ENCODE measurements at places on chromosomes 1 and 21.

- no peak for DNase-seq
Measured at GRCh38 chr1:235806123-235806522, 60.6 kb downstream of the LYST start.

GRCh38 chr1:151585622-151586021, 26.2 kb upstream of the SNX27 start:
- no peak for DNase-seq

GRCh38 chr1:157403203-157403602, 149.1 kb downstream of the FCRL5 start:
- DNase-seq, result no peak

GRCh38 chr21:29297483-29298347, 1.0 kb upstream of the BACH1 start:
- DNase-seq, result no peak

GRCh38 chr1:201606623-201607022, 67.7 kb downstream of the NAV1 start:
- no peak for DNase-seq

- no peak for DNase-seq
Measured at GRCh38 chr1:98975113-98975512, 29.5 kb downstream of the PLPPR5 start.

DNA sequence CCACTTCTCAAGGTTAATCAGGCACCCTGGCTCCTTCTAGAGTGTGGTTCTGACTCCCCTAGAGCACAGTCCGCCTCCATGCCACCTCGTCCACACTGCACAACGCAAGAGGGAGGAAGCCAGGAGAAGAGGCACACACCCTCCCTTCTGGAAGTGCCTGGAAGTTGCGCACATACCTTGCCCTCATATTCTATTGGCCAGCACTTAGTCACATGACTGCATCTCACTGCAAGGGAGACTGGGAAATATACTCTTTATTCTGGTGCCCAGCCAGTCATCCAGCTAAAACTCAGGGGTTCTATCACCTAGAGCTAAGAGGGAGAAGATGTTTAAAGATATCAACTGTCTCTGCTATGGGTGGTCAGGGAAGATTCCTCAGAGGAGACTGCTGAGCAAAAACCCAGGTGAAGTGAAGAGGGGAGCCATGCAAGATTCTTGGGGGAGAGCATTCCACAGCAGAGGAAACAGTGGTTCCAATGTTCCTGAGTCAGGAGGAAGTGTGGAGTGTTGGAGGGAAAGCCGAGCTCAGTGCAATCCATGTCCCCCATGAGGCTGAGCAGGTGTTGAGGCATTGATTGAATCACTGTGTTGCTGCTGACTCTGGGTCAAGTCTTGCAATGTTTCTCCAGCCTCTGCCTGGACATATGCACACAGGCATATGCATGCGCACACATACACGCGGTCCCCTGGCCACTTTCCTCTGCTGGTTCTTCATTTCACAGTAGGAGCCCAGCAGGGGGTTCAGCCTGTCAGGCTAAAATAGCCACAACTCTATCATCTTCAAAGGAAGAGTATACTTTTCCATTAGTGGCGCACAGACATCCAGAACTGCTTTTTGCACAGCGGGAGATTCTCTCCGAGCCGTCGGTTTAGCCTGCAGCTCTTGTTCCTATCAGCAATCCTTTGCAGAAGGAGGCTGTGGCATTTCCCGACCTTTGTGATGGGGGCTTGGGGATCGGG, 22.3 kb upstream of the KLHDC7A start:
- no peak for DNase-seq

DNA sequence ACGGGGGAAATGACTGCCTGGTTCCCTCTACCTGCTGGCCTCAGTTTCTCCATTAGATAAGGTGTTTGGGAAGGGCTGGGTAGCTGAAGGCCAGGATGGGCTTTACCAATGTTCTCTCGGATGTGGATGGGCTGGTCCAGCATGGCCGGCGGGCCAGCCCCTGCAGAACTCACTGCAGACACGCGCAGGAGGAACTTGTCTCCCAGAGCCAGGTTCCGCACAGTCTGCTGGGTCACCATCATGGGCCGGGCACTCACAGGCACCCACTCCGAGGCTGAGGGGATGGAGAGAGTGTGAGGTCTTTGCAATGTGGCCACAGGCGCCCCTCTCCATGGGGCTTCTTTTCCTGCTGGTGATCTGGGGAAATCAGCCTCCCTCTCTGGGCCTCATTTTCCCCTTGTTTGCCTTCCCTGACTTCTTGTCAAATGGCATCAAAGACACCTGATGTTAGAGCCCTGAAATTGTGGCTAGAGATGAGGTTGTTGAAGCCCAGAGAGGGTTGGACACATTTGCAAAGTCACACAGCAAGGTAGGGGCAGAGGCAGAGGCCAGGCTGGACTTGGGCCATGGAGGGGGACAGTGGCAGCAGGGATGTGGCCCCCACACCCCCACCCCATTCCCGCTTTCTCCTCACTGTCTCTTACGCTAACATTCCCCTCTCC, 1.2 kb downstream of the MYBPH start:
- DNase-seq, result no peak

DNA sequence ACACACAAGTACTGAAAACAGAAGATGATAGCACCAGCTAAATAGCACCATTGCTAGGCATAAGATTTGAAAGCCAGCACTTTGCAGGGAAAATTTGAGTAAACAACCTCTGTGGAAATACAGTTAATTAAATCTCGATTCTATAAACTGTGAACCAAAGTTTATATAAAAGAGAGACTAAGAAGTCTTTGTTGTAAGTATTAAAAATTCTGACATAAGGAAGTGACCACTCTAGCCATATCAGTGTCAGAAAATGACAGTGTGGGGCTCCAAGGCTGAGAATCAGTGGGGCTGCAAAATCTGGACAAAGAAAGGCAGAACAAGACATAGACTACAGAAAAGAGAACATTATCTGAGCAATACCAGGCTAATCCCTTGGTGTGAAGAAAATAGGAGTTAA, 292.2 kb downstream of the ST6GALNAC3 start:
- no peak for DNase-seq

DNA sequence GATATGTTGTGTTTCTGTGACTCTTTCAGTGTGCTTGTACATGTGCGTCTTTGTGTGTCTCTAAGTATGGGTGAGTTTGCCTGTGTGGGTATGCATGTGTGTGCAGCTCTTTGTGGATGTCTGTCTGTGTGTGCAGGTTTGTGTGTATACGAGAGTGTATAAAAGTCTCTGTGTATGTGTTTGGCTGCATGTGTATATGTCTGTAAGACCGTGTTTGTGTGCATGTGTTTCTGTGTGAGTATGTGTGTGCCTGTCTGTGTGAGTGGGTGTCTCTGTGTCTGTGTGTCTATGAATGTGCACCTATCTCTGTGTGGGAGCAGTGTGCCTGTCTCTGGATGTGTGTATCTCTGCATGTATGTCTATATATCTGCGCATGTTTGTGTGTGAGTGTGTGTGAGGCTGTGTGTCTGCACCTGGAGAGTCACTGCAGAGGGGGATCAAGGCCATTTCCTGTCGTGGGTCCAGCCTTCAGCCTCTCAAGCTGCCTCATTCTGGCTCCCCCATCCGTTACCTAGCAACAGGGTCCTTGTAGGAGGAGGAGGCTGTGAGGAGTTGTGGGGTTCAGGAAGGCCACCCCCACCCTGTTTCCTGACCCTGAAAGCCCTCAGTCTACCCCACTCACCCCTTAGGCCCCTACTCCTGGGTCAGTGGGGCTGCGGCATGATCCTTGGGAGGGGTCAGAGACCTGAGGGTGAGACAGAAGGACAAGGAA, 10.4 kb downstream of the FGR start:
- no peak for DNase-seq

DNA sequence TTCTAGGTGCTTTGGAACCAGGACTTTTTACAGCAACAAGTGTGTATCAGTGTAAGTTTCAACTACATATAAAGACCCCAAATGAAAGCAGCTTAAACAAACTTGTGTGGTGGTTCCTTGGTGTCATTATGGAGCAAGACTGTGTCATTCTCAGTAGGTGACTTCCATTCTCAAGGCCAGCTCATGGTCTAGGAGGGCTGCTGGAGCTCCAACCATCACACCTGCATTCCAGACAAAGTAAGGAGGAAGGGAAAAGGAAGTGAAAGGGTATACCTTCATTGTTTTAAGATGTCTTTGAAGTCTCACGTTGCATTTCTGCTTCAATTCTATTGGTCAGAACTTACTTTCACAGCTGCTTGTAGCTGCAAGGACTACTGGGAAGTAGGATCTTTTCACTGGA, 188.6 kb downstream of the C1orf94 start:
- no peak for DNase-seq

- no peak for DNase-seq
Measured at GRCh38 chr1:201026836-201027235, 3.3 kb upstream of the KIF21B start.

DNA sequence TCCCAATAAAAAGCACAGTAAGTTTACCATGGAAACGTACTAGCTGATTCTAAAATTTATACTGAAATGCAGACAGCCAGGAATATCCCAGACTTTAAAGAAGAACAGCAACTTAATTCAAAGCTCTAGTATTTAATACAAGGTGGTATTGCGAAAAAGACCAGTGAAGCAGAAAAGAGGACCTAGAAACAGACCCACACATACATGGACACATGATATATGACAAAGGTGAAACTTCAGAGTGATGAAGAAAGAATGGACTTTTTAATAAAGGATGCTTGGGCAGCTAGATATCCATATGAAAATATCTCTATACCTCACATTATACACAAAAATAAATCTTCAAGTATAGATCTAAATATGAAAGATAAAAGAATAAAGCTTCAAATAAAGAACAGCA, 62.6 kb downstream of the COP1 start:
- no peak for DNase-seq

DNA sequence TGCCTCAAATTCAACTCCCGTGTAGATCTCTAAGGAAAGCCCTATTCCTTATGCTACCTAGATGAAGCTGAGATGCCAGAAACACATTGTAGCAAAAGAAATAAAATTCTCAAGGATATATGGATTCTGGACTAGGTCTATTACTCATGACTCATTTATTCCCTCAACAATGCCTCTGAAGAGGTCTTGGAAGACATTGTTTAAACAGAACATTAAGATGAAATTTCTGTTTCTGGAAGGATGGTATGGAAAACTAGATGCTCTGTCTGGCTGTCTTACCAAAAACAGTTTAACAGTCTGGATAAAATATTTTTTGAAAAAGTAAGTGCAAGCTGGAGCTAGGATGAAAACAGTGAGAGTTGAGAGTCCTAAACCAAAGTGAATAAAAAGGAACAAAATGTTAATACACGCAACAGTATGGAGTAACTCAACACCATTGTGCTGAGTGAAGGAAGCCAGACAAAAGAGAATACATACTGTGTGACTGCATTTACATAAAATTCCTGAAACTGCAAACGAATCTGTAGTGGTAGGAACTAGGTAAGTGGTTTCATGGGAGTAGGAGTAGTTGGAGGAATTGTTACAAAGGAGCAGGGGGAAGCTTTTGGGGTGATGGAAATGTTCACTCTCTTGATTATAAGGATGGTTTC, 59.3 kb upstream of the GNG12 start:
- DNase-seq, result no peak

- DNase-seq, result no peak
Measured at GRCh38 chr1:239997515-239998311, 94.0 kb upstream of the FMN2 start.

GRCh38 chr1:246577720-246578106, 11.5 kb downstream of the CNST start:
- no peak for DNase-seq

- peak; percentile 70 for DNase-seq
Measured at GRCh38 chr1:151594143-151594625, 17.7 kb upstream of the SNX27 start.

DNA sequence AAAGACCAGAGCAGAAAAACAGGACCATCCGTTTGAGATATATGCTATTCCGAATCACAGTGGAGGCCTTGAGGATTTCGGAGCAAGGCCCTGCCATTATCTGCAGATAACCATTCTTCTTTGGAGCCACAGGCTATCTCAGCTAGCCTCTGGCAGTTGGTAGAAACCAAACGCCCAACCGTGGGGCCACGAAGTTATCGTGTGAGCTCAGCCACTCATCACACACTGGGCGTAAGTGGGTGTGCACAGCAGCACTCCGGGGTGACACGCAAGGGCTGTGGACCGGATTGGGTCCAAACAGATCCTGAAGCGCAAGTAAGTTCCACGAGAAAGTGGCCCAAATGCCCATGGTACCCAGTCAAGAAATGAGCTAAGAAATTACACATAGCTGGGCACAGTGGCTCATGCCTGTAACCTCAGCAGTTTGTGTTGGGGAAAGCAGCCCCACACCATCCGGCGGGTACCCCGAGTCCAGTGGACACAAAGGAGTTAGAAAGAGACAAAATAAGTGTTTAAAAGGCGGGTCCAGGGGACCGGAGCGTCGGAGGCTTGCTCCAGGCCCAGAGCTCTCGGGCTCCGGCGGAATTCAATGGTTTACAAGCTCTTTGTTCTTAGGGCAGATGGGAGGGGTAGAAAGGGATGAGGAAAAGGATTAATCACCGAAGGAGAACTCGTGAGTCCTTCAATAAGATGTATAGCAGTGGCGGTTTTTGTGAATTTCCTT, 130.6 kb downstream of the LIPI start:
- no peak for DNase-seq

DNA sequence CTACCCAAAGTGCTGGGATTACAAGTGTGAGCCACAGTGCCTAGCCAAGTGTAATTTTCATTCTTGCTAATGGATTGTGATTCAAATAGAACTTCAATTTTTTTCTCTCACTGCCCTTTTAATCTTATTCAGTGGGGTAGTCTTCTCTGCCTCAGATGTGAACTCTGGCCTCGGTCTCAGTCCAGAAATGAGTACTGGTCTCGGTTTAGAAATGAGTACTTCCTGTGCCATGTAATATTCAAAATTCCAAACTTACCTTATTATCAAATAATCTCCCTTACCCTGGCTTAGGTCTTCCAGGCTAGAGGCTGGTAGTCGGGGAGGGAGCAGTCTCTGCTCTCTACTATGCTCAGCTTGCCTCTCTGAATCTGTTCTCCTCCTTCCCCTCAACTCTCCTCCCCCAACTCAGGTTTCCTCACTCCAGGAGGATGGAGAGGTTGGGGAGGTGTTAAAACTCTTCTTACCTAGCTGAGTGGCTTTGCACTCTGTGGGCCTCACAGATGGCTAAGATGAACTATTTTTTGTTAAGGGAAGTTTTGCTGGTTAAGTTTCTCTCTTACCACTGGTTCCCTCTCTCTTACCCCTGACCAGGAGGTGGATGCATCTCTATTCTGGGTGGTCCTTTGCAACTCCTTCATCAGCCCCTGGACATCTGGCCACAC, 4.8 kb upstream of the SLAMF9 start:
- no peak for DNase-seq

GRCh38 chr21:15063081-15063813, 1.6 kb downstream of the NRIP1 start:
- DNase-seq, result no peak

DNA sequence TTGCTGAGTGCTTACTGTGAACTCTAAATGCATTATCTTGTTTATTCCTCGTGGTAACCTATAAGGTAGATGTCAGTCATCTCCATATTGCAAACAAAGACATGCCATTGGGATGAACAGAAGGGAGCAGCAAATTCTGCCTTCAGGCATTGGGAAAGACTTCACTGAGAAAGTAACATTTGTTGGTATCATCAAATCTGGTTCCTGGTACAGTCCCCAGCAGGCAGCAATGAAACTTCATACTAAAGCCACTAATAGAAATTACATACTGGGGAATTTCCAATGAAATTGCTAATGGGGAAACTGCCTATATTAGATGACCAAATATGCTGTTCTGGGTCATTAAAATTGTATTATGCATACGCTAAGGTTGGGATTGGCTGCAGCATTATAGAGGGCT, 47.3 kb upstream of the ST6GALNAC5 start:
- DNase-seq, result no peak

Measured in stimulated activated CD4-positive, alpha-beta T cell treated with anti-CD3 and anti-CD28 coated beads, TNF-alpha, amount 100 ng/mL, for 1 hour (primary cell).